ENCODE measurements at places on chromosomes 2 and 18.

DNA sequence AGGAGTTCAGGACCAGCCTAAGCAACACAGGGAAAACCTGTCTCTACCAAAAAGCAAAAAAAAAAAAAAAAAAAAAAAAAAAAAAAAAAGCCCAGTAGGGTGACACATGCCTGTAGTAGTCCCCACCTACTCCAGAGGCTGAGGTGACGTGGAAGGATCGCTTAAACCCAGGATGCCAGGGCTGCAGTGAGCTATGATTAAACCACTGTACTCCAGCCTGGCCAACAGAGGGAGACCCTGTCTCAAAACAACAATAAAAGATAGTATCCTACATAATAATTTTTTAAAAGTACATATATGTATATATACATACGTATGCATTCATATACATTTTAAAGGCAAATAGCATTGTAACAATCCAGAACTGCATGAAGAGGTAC lies 51.7 kb downstream of the SOS1 start:
- no peak for DNase-seq

- peak; percentile 29 for DNase-seq
Measured at GRCh38 chr2:3204031-3204821, 173.4 kb downstream of the EIPR1 start.

DNA sequence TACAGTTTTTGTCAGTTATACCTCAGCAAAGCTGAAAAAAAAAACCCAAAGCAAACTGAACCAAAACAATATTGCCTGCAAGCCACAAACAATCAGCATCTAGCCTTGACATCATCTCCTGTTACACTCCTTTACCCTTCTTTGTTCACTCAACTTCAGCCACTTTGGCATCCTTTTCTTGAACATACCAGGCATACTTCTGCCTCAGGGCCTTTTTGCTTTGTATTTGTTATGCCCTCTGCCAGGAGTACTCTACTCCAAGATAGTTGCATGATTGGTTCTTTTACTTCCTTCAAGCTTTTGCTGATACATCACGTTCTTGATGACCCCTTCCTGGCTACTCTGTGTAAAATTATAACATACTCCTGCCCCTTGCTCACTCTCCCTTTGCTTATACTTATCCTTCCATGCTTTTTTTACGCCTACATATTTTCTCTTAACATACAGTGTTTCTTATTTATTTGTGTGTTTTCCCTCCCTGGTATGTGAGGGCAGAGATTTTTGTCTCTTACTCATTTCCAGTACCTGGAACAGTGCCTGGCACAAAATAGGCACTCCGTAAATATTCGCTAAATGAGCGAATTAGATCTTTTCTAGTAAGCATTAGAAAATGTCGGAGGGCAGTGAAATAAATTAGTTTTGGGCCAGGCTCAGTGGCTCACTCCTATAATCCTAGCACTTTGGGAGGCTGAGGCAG lies 12.7 kb downstream of the ABI2 start:
- DNase-seq, result peak; percentile 26

GRCh38 chr2:219410390-219410789 lies 7.8 kb upstream of the DES start:
- DNase-seq, result peak; percentile 19

GRCh38 chr2:226984750-226985582 lies 149.1 kb downstream of the RHBDD1 start:
- DNase-seq, result peak; percentile 41

GRCh38 chr2:181461056-181461997 lies 4.1 kb downstream of the ITGA4 start:
- no peak for DNase-seq

DNA sequence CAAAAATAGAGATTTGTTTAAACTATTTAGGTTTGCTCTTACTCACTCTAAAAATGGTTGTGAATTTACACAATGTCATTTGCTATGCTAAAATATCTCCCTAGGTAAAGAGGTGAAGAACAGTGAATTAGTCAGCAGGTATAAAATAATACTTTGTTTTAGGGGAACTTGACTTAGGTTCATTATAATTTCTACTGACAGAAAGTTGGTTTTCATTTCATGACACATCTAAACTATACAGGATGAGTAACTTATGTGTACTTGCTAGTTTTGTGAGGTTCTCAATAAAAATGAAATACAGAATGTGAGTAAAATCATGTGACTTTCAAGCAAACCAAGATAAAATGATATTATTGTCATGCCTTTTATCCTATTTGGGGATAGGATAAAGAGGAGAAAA lies 66.0 kb downstream of the DIS3L2 start:
- DNase-seq, result no peak

DNA sequence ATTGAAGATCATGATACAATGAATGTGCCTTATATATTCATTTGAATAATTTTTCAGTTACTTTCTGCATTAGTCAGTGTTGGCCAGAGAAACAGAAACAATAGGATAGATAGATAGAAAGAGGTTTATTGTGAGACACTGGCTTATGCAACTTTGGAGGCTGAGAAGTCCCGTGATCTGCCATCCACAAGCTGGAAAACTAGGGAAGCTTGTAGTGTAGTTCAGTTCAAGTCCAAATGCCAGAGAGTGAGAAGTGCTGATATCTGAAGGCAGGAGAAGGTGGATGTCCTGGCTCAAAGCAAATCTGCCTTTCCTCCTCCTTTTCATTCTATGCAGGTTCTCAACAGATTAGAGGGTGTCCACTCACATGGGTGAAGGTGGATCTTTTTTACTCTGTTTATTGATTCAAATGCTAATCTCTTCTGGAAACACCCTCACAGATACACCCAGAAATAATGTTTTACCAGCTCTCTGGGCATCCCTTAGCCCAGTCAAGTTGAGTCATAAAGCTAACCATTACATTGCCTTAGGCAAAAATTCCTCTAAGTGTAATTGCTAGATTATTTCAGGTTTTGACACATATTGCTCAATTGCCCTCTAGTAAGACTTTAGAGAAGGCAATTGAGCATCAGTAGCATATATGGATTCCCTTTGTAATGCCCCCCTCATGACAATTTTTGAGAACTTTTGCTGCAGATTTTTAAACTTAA lies 341.4 kb downstream of the LPIN1 start:
- DNase-seq, result no peak

- no peak for DNase-seq
Measured at GRCh38 chr18:4125627-4126230, 329.4 kb downstream of the DLGAP1 start.

DNA sequence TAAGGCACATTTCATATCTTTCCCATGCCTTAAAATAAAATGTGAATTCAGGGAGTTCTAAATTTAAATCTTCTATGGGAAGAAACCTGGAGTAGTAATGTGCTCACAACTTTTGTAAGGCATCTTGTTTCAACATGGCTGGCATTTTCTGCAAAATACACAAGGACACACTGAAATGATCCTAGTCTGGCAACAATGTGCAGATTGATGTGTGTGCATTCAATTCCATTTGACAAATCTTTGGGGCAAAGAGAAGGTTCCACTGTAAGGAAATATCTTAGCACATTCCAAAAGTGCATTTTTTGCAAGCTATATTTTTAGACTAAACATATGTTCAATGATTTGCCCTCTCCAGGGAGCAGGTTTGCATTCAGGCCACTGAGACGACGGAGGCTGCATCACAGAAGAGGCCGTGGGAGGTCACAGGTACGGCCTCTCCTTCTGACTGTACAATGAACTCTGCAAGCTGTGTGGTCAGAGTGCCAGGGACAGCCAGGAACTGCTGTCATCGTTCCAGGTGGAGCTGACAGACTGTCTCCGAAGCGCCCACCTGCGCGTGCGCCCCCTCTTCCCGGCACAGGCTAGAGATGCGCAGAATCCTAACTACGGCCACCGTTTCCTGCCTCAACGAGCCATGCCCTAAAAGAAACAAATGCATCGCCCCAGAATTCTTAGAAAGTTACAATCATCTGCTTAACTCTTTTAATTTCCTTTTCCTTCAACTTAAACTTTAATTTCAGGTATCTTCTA lies 149.2 kb upstream of the POU3F3 start:
- no peak for DNase-seq

- peak; percentile 15 for DNase-seq
Measured at GRCh38 chr18:35817604-35818352, 154.7 kb upstream of the RMP24 start.

DNA sequence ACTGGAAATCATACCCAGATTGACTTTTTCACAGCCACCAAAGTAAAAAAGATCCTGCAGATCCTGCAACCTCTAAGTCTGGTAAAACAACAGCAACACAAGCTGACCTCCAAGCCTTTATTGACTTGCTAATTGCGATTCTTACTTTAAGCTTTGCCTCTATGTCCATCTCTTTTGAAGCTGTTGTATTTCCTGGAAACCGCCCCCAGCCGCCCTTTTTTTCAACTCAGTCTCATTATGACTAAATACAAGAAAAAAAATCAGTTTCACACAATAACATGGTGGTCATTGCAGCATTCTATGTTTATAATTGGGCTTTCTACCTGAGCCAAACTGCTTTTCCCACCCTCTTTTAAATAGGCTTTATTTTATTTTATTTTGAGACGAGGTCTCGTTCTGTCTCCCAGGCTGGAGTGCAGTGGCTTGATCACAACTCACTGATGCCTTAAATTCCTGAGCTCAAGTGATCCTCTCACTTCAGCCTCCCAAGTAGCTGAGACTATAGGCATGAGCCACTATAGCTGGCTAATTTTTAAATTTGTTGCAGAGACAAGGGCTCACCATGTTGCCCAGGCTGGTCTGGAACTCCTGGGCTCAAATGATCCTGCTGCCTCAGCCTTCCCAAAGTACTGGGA lies 76.2 kb downstream of the MOGAT1 start:
- DNase-seq, result no peak

DNA sequence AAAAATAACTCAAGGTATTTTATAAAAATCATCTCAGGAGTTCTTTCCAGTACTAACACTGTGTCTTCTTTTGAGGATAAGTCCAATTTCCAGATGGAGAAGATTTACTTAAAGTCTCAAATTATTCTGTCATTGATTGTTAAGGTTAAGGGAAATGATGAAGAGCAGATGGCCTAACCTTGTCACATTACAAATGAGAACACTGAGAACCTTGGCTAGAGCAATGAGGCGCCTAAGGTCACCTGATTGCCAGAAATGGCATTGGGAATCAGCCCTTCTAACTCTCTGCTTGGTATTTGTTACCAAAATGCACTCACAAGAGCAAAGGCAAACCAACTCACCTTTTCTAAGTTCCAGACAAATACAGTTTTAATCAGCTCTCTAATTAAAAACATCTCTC lies 835.1 kb downstream of the RNF144A start:
- DNase-seq, result no peak

- no peak for DNase-seq
Measured at GRCh38 chr2:58063641-58064040, 17.0 kb downstream of the VRK2 start.

- DNase-seq, result no peak
Measured at GRCh38 chr18:45025089-45025450, 344.4 kb downstream of the SETBP1 start.

- DNase-seq, result no peak
Measured at GRCh38 chr2:67374481-67374880, 22.7 kb upstream of the ETAA1 start.

GRCh38 chr2:168200930-168201583 lies 46.3 kb downstream of the STK39 start:
- no peak for DNase-seq

- DNase-seq, result no peak
Measured at GRCh38 chr2:27335311-27335710, 12.4 kb upstream of the MPV17 start.

- DNase-seq, result no peak
Measured at GRCh38 chr2:179106676-179107428, 56.9 kb upstream of the CCDC141 start.

DNA sequence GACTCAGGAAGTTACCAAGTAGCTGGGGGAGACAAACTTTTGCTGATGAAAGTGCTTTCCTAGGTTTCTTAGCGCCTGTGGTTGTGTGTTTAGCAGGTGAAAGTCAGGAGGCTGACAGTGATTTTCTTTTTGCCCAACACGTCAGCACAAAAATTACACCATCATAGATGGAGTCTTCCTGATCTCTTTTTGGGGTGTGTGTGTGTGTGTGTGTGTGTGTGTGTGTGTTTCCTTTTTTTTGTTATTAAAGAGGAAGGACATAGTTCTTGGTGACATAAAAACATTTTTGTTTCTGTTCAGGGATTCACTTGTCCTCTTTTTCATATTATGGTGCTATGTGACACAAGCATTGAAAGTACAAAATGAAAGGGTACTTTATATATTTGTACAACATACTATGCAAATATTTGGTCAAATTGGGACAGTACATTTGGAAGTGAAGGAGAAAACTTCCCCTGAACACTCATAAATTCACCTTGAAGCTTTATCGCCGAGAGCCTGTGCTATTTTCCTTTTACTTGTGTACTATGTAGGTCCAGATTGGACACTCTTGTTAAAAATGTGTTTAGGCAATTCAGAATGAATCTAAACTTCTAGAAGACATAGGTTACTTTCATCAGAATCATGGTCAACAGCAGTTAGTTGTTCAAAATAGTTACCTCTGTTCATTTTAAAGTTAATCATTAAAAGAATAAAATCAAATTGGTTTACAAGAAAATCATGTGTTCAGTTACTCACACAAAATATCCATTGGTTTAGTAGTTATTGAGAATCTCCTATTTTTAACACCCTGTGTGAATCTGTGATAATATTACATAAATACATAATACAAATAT lies 491.9 kb downstream of the IRS1 start:
- DNase-seq, result no peak

- no peak for DNase-seq
Measured at GRCh38 chr18:77969972-77970371, 720.3 kb downstream of the GALR1 start.

DNA sequence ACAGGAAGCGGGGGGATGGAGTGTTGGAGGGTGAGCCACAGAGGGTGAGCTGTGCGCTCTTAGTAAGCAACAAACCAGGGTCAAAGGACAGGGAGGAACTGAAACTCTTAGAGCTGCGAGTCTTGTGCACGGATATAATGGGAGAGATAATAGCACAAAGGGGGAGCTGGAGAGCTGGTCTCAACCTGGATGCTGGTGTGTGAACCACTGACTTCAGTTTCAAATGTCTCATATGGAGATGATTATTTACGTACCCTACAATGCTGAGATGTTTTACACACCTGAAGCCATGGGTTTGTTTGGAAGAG lies 35.9 kb downstream of the PTGR3 start:
- DNase-seq, result peak; percentile 67

GRCh38 chr2:192314800-192315481 lies 120.2 kb upstream of the TMEFF2 start:
- DNase-seq, result no peak

DNA sequence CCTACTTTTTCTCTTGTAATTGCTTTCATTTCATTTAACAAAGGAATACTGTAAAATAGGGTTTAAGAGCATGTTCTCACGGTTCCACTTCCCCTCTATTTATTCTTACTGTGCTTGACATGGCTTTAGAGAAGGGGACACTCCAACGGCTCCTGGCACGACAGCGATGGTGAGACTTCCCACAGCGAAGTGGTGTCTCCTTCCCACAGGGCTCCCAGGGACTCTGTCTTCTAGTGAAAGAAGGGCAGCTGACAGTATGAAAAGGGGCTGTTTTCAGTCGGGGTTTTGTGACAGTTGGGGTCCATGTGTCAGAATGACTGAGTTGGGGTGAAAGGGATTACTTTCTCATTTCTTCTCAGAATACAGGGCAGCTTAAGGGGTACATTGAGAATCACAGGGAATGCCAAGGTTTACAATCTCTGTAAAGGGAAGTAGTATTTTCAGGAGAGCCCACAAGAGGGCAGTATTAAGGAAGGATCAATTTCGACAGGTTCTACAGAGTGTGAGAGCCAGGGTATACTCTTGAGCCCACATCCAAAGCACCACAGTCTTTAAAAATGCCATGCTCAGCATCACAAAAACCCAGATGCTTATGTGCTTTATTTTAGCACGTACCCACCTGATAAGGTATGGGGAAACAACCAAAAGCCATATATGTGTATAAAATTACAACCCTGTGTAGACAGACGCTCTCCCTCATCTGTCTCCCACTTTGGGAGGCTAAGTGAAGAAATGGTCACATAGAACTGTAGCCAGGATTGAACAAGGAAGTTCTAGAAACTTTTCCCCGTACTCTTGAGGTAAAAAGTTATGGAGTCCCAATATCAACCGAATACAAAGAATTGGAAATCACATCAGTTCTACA lies 31.3 kb upstream of the RAPGEF4 start:
- DNase-seq, result peak; percentile 71
